SK-N-SH (cell line): ENCODE measurements at places on chromosomes 7 and 10.

- no peak for DNase-seq
These were observed 31.0 kb upstream of the FAM13C start for GRCh38 chr10:59393349-59393748.

DNA sequence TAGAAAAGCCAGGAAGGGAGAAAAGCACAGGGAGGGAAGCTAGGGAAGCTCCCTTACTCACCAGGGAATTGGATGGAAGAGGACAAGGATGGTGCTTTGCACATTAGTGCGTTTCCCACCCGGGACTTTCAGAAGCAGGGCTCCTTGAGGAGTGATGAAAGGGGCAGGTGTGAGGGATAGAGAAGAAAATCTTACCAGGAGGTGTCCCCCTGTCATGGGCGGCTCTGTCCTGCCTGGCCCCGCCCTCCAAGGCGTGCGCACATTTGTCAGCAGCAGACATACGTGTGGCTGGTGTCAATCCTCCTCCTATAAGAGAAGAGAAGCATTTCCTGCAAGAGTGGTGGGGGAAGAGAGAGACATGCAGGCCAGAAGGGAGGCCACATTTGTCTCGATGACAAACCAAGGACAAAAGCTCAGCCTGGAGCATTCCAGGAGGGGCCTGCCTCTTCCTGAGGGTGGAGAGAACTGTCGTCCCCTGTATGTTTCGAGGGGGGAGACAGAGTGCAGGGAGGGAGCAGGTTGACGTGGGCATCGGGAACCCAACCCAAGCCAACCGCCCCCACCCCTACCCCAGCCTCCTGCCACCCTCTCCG is 47.4 kb upstream of the COMTD1 start:
- no peak for DNase-seq

- no peak for DNase-seq
These were observed 46.1 kb upstream of the RAB18 start for GRCh38 chr10:27457966-27458365.

DNA sequence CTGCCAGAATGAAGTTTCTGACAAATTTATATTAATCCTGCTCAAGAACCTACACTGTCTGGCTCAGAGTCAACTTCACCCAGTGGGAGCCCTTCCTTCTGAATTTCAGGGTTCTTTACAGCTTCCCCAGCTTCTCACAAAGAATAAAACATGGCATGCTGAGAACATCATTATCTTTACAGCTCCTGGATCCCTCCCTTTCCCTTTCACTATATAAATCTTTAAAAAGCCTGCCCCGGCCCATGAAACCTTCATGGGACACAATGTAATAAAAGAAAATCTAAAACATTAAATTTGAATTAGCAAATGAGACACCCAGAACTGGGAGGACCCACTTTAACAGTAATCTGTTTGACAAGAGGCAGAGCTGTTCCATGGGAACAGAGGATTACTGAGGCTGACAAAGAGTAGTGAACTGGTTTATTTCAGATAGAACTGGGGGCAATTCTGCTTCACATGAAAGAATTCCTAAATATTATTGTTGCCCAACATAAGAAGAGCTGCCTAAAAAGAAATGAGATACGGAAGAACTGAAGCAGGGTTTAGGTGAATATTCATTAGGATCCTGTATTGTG is 222.8 kb downstream of the THSD7A start:
- no peak for DNase-seq

DNA sequence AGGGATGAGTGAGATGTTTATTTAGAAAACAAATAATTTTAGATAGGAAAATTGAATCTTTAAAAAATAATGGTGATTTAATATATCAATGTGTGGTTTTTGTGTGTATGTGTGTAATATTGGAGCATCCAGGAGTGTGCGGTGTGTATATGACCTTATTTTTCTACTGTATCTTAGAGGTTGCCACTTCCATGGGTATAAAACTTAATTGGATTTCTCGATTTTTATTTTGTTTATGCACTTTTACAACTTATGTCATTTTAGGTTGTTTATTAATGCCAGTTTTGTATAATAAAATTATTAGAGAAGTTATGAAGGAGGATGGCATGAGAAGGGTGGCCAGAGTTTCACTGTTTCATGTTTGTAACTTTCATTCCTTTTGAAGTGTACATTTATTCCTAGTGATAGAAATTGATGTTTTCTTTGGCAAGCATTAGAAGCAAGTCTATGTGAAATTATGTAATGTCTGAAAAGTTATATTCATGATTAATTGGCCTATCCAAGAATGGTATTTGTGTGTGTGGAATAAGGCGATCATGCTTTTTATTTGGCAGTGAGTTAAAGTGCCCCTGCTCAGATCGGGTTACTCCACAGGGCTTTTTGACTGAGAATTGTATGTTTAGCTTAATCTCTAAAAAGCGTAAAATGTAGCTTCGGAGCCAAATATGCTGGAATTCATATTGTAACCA is 110.3 kb downstream of the KAT6B start:
- DNase-seq: no peak

DNA sequence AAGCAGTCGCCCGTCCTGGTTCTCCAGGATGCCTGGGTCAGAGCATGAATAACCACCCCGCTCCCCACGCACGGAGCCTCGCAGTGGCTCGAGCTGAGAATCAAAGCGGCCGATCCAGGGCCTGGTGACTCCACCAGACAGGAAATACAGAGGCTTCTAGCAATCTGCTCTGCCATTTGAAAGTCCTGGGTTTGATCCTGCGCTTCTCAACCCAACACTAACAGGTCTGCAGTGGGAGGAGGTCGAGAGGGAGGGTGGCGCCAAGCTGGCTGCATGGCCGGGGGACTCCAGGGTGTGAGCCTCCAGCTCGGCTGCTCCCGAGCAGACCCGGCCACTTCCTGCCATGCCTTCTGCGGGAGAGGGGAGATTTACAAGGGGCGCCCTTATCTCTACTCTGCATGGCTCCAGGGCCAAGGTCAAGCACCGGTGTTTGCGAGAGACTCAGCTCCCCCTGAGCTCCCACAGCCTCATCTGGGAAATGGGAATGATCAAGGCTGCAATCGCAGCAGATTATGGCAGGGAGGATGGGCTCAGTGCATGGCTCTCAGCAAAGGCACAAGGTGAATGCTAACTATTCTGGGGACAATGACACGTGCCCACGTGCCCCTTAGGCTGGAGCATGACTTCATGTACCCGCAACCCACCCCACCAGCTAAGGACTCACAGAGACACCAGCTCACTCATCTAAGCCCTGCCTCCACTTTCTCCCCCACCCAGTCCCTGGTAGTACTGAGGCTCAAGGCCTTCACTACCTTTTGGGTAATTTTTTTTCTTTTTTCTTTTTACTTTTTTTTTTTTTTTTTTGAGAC is 73.9 kb upstream of the TNRC18 start:
- DNase-seq: peak; percentile 90
